ENCODE measurements at places on chromosomes 16 and 17.

GRCh38 chr17:42338427-42338985, 49.7 kb downstream of the STAT3 start:
- no peak for DNase-seq

GRCh38 chr16:51409001-51409675, 258.1 kb upstream of the SALL1 start:
- DNase-seq: no peak

GRCh38 chr16:27819881-27820610, 243.5 kb downstream of the GSG1L start:
- DNase-seq: no peak

GRCh38 chr17:6793748-6794493, 17.9 kb downstream of the FBXO39 start:
- no peak for DNase-seq

- no peak for DNase-seq
These were observed 11.0 kb upstream of the MVD start for GRCh38 chr16:88673716-88674379.

DNA sequence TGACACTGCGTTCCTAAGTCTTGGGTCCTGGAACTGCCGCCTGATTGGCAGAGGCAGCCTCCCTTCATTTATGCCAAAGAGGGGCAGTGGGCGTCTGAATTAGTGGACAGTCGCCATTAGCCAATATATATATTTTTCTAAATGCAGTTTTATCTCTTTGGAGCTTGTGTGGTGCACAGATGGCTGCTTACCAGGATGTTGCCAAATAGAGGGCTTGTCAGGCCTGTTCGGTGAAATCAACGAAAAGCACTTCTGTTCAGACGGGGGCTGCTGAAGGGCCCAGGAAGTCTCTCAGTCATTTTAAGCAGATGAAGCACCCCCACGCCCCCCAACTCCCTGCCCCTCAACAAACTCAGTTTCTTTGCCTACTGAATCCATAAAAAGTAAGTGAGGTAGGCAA, 66.0 kb downstream of the RAP1GAP2 start:
- DNase-seq: no peak

DNA sequence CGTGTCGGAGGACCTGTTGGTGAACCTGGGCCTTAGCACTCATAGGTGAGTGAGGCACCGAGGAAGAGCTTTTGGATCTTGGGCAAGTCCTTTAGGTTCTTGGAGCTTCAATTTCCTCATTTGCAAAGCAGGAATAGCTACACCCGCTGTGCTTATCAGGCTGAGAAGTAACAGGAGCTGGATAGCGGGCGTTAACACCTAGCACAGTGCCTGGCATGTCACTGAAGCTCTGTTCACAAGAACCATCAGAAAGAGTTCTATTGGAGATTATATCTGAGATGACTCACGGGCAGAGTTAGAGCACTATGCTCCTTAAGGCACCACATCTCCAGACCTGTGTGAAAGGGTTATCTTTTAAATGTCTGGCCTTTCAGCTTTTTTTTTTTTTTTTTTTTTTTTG, 12.8 kb downstream of the MEOX1 start:
- no peak for DNase-seq

- no peak for DNase-seq
These were observed 31.4 kb downstream of the MYO15A start for GRCh38 chr17:18139949-18140348.

- no peak for DNase-seq
These were observed 273.1 kb downstream of the CDH13 start for GRCh38 chr16:82899731-82900450.

GRCh38 chr17:31754239-31754945, 104.7 kb downstream of the COPRS start:
- no peak for DNase-seq

DNA sequence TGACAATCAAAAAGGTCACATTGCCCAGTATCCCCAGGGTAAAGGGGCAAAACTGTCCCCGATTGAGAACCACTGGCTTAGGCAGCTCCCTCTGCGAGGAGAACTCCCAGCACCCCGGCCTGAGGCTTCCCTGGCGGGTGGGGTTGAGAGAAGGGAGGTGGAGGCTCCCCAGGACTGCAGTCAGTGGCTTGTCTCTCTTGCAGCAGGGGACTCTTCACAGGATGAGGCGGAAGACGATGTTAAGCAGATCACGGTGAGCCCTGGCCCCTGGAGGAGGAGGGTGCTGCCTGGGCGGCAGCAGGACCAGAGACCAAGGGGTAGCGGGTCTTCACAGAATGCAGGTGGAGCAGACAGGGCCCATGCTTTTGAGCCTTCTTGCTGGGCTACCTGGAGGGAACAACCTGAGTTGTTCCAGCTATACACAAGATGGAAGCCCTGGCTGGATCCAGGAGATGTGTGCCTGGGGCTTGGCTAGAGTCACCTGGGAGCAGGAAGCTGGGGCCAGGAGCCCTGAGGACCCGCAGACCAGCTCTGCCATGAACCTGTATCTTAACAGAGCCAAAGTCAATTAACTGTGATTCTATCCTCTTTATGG, 16.8 kb downstream of the POLR3E start:
- DNase-seq: no peak

DNA sequence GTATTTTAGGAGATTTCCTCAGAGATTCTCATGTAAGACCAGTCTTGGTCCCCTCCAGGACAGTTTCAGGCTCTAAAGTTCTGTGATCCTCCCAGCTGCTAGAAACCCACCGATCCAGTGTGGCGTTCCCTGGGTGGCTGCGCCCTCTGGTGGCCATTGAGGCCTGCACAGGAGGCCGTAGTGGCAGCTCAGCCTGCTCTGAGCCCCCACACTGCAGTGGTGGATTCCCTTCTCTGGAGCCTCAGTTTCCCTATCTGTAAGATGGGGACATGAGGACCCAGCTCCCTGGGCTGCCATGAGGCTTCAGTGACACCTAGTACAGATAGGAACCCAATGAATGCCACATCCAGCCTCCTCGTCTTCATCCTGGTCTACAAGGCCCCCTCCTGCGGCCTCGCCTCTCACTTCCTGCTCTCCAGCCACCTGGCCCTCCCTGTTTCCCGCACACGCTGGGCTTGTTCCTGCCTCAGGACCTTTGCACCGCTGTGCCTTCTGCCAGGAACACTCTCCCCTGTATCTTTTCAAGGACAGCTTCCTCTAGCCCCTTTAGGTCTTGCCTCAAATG, 16.5 kb downstream of the CCDC102A start:
- DNase-seq: peak; percentile 90

- DNase-seq: no peak
These were observed 110.0 kb downstream of the N4BP1 start for GRCh38 chr16:48499923-48500381.

GRCh38 chr17:76700617-76701470, 9.9 kb downstream of the MXRA7 start:
- no peak for DNase-seq

DNA sequence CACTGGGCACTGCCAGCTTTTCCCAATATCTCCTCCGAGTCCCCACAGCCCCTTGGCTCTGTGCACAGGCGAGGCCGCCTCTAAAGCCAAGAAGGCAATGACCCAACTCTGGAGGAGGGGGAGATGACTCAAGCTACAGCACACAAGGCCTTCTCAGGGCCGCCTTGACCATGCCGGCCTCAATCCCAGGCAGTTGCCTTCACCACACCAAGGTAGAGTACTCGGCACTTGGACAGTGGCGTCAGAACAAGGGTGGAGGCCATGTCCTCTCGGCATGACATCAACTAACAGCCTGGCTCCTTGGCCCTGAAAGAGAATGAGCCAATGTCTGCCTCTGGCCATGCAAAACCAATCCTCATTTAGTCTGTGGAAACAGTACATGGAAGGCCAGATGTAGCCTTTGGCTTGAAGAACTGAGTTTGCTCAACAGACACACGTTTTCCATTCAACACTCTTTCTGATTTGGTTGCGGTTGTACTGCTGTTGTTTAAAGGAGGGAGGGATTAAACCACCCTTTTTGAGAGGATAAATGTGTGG, 139.6 kb downstream of the XYLT1 start:
- DNase-seq: no peak

DNA sequence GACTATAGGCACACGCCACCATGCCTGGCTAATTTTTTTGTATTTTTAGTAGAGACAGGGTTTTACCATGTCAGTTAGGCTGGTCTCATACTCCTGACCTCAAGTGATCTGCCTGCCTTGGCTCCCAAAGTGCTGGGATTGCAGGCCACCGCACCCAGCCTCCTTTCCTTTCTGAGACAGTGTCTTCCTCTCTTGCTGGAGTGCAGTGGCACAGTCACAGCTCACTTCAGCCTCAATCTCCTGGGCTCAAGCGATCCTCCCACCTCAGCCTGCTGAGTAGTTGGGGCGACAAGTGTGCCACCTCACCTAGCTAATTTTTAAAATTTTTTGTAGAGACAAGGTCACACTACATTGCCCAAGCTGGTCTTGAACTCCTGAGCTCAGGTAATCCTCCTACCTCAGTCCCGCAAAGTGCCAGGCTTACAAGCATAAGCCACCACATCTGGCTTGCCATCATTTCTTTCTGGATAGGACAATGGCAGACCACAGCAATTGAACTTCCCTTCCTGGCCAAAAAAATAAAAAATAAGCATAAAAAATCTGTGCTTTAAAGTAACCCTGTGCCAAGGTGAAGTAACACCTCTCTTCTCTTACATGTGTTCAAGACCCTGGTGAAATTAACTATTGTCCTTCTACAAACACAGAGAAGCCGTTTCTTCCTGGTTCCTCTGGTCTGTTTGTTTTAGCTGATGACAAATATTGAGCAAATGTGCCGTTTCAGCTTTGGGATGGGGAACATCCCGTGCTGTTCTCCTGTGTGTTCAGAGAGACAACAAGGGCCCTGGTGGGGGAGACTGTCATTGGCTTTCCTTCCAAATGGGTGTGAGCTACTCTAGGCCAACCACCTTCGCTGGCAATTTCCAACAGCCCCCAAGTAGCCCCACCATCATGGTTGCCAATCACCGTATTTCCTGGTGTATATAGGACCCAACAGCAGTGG, 60.2 kb downstream of the EMP2 start:
- no peak for DNase-seq

GRCh38 chr16:23959752-23960072, 123.9 kb downstream of the PRKCB start:
- no peak for DNase-seq

GRCh38 chr17:42548993-42549755, 3.5 kb upstream of the HSD17B1 start:
- no peak for DNase-seq

- no peak for DNase-seq
These were observed 23.0 kb downstream of the WNT3 start for GRCh38 chr17:46795379-46795952.

- DNase-seq: peak; percentile 60
These were observed 6.1 kb upstream of the STAC2 start for GRCh38 chr17:39231591-39232551.

- DNase-seq: no peak
These were observed 296.2 kb downstream of the SEC14L1 start for GRCh38 chr17:77437017-77437416.

- no peak for DNase-seq
These were observed 66.7 kb downstream of the COX10 start for GRCh38 chr17:14135906-14136590.

GRCh38 chr17:5249615-5250014, 15.0 kb upstream of the SCIMP start:
- peak; percentile 68 for DNase-seq

- peak; percentile 55 for DNase-seq
These were observed 6.7 kb downstream of the CBX8 start for GRCh38 chr17:79789943-79790804.

GRCh38 chr17:42508426-42509165, 27.4 kb upstream of the NAGLU start:
- no peak for DNase-seq

- no peak for DNase-seq
These were observed 1.8 kb downstream of the COG1 start for GRCh38 chr17:73194514-73195222.

GRCh38 chr17:48527547-48527932, 3.3 kb downstream of the HOXB1 start:
- DNase-seq: no peak

DNA sequence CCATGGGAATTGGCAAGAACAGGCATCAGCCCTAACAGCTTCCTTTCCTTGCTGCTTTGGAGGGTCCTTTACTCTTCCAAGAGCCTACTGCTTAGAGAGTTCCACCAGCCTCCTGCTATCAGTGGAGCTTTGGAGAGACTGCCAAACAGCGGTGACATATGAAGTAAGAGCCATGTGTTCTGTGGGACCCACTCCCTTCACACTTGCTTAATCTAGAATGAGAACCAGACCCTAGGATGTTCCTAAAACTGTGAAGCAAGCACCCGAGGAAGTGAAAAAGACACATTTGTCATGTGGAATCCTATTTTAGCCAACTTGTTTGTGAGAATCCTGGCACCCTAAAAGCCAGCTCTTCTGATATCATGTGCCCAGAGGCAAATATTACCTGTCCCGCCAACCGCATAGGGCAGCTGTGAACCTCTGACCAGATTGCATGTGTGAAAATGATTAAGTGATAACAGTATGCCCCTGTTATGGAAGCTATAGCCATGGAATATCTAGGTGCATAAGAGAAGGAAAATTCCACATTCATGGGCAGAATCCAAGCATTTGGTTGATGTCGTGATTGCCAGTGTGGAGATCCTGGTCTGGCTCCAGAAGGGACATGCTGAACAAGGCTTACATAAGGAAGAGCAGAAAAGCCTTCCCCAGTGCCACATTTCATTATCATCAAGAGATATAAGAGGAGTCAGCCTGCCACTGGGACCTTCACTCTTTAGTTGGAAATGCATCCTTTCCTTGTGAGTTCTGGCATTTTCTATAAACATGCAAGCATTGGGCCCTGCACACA, 18.7 kb downstream of the RCVRN start:
- no peak for DNase-seq

GRCh38 chr16:55000595-55000994, 69.9 kb downstream of the IRX5 start:
- no peak for DNase-seq

- no peak for DNase-seq
These were observed 7.8 kb downstream of the ITGA3 start for GRCh38 chr17:50063561-50064252.

DNA sequence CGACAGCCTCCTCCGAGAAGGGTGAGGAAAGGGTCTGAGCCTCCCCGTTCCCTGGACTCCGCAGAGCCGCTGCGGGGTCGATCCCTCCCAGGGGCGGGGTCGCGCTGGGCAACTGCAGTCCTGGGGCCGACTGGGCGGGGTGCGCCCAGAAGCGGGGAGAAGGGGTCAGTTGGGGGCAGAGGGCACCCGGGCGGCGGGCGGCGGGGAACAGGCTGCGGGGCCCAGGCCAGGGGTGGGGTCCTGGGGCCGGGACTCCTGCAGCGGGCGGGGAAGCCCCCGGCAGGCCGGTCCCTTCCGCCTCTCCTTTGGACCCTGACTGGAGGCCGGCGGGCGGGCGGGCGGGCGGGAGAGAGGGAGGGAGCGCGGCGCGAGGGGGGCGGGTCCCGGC, 352 bp downstream of the GGNBP2 start:
- DNase-seq: no peak

GRCh38 chr16:85231959-85232358, 119.7 kb upstream of the CIBAR2 start:
- DNase-seq: no peak

- no peak for DNase-seq
These were observed 1931.9 kb downstream of the TP53TG3F start for GRCh38 chr16:35391328-35391727.

GRCh38 chr16:8727857-8728618, 53.6 kb downstream of the ABAT start:
- no peak for DNase-seq

Measured in neural crest cell (in vitro differentiated cells).